ENCODE measurements at places on chromosomes 5 and 9. TPM values are rescaled to one million over a fixed set of nuclear protein-coding genes. Genes with fewer than 3 reads are reported as not detected.

UAP1L1 gene
- total RNA-seq = 2.6 TPM

PCDHB9 gene
- not detected for total RNA-seq

DNA sequence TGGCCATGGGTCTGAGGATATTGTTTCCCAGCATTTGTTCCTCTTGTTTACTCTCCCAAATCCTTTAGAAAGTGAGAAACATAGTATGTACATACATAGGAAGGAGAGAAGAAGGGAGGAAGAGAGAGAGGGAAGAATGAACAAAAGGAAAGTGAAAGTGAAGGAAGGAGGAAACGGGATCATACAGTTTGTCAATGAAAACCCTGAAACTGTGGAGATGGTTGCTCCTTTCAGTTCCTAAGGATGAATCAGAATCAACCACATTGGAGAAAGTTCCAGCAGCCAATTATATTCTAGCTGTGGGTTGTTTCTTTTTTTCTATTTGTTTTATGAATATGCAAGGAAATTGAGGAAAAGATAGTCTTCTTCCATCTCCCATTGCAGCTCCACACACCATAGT, 396.5 kb downstream of the MLLT3 start:
- DNase-seq = no peak

DNA sequence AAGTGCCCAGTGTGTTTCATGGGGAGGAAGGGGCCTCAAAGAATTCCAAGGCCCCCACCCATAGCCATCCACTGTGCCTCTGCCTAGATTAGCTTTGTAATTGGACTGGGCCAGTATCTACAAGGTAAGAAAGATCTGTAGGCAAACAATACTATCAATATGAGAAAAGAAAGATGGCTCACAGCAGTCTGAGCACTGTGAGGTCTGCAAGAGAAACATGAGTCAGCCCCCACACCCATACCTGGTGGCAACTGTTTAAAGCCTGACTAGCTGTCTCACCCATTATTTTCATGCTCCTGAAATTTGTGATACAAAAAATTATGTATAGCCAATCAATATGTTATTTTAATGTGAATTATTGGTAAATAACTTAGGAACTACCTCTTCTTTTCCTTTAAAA, 10.0 kb upstream of the ZNF483 start:
- no peak for DNase-seq

DNA sequence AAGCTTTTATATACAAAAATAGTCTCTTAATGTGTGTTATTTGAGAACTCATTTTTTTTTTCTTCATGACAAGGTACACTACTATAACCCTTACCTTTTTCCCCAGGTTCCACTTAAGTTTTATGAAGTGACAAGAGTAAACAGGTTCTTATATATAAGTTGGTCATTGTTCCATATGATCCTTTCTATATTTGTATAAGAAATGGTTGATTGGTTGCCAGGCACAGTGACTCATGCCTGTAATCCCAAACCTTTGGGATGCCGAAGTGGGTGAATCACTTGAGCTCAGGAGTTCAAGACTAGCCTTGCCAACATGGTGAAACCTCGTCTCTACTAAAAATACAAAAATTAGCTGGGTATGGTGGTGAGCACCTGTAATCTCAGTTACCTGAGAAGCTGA, 108.3 kb downstream of the PCSK1 start:
- no peak for DNase-seq

DNA sequence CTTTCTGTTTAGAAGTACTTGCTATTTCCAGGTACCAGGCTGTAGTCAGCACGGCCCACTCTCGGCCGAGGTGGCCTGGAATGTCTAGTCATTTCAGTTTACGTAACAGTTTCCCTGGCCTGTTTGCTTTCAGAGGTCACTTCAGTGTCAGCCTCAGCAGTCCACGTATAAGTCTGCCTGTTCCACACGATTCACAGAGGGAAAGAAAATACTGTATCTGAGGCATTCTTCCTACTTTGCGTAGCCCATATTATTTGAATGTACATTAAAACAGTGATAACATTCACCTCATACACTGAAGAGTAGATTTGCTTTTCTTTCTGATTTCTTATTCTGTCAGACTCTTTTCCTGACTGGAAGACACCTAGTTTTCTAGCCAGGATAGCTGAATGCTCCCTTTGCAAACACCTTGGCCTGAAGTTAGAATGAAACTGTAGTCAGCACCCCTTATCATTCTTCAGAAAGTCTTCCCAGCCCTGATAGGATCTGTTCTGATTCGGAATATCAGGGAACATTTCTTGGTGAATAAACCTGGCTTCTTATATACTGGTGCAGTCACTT, 140.9 kb downstream of the AOPEP start:
- no peak for DNase-seq

GPR151 gene
- not detected for total RNA-seq

DNA sequence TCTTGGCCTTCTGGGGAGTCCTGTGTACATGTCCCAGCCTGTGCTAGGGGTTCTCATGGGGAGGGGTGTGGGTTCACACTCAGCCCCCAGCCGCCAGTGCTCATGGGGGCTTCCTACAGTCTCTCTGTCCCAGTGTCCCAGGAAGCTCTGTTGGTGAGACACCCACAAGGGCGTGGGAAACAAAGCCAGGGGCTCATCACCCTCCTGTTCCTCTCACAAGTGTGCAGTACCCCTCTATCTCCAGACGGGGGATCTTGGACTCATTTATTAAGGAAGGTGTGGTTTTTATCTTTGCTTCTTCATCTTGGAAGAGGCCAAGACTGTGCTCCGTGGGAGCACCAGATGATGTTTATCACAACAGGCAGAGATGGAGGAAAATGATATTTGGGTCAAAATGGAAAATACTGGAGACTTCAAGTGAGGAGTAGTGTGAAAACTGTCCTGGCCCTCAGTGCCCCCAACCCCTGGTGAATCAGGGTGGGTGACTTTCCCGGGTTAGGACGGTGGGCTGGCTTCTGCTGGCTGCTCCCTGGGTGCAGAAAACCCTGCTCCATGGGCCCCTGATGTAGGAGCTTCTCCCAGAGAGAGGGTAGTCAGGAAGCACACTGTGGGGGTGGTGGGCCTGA, 15.2 kb downstream of the TMEM171 start:
- peak; percentile 18 for DNase-seq

DNA sequence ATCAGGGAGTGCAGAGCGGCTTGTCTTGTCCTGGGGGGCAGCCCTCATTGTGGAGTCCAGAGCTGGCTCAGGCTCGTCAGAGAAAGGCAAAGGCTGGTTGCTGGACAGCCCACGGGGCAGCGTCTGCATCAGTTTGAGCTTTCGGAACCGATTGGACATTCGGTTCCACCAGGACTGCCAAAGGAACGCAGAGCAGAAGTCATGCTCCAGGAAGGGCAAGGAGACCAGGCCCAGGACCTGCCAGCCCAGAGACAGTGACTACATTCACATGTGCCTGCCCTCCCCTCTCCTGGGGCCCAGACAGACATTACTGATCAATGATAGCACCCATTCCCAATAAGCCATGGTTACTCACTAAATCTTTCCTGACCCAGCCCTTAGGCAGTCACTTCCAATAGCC, 18.1 kb downstream of the ANKS6 start:
- DNase-seq = no peak

SHISAL2B gene
- not detected for total RNA-seq

- DNase-seq = no peak
Measured at GRCh38 chr9:124520206-124520596, 13.0 kb upstream of the NR5A1 start.

GRCh38 chr9:76528056-76528455, 69.1 kb downstream of the GCNT1 start:
- no peak for DNase-seq

COL15A1 gene
- total RNA-seq = 0.02 TPM

DNA sequence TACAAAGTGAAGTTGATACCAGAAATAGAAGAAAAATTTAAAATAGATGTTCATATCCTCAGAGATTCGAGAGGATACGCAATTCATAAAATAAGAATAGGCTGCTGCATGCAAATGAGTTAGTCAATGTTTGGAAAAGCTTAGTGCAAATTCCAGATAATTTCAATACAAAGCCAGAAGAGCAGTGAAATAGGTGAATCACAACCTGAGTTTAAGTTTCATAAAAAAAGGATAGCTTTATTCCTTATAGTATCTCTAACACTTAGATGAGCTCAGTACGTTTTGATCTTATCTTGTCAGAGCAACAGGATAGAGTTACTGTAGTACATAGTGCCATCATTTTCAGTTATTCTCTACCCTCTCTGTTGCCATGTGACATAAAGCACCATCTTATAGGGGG, 653.4 kb upstream of the ZNF608 start:
- DNase-seq = no peak

PTGER4 gene
- total RNA-seq = 86.3 TPM

GRCh38 chr9:35272989-35273388, 111.2 kb downstream of the UNC13B start:
- DNase-seq = no peak

- no peak for DNase-seq
Measured at GRCh38 chr5:126348855-126349635, 74.2 kb upstream of the GRAMD2B start.

DNA sequence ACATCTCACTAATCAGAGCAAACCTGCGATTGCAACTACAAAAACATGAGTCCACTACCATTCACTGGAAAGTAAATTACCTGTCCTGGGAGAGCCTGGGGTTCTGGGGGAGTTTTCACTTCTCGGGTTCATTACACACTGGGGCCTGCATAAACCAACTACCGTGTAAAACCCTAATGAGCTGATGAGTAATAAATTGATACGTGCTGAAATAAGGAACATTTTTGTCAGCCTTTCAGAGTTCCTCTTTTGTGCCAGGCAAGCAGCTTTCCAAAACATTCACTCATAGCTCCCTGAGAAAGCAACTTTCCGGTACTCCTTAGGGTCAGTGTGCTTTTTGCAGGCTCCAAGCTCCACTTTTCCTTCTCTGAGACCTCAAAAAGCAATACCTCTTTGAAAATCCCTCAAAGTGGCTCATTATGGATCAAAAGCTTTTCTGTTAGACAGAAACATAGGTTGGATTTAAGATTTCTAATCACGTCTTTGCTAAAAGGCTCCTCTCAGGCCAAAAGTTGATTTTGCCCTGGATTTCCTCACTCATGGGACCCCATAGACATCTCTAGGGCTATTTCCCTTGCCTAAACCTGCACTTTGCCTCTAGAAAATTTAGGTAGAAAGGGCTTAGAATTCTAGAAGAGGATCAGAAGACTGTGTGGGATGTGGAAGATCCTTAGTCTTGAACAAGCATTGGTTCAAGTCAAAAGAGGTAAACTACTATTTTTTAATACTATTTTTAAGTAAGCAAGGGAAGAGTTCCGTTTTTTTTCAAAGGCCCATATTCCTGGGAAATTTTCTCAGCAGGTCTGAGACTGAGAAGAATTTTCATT, 74.8 kb downstream of the ST8SIA4 start:
- DNase-seq = peak; percentile 7

- DNase-seq = no peak
Measured at GRCh38 chr9:81969971-81970370, 18.6 kb upstream of the SPATA31D1 start.

- DNase-seq = no peak
Measured at GRCh38 chr9:72394066-72394465, 29.1 kb upstream of the ZFAND5 start.

GRCh38 chr5:90434116-90434714, 24.7 kb upstream of the CETN3 start:
- peak; percentile 65 for DNase-seq

TMEFF1 gene
- total RNA-seq = 0.26 TPM

GRCh38 chr9:110179734-110180133, 28.2 kb downstream of the C9orf152 start:
- DNase-seq = no peak

GRCh38 chr9:69697475-69697874, 25.3 kb upstream of the APBA1 start:
- DNase-seq = no peak

GRCh38 chr9:100639854-100640253, 62.0 kb downstream of the CAVIN4 start:
- DNase-seq = no peak

PALM2AKAP2 gene
- total RNA-seq = 2.4 TPM

DNA sequence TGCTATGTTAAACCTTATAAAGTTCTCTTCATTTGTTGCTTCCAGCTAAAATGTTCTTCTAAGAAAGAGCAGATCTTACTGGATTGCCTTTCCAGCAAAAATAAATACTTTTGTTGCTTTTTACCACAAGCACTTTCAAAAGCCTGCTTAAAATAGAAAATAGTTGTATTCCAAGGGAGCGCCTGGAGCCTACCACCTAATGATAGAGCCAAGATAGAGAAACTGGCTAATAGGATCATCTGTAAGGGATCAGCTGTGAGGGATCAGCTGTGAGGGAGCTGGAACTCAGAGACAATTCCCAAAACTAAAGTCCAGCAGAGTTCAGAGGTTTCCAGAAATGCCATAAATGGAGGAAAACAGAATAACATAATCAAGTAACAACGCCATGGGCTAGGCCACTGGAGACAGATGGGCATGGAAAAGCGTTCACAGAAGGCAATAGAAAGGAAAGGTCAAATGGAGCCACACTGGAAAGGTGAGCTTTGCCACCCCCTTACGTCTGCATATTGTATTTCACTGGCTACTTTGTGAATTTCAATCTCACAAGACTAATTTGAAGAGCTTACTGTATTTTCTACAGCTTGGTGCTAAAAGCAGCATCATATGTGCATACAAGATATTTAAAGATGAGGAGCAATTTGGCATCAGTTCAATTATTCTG, 140.6 kb upstream of the TLE4 start:
- DNase-seq = no peak

BAAT gene
- not detected for total RNA-seq

DNA sequence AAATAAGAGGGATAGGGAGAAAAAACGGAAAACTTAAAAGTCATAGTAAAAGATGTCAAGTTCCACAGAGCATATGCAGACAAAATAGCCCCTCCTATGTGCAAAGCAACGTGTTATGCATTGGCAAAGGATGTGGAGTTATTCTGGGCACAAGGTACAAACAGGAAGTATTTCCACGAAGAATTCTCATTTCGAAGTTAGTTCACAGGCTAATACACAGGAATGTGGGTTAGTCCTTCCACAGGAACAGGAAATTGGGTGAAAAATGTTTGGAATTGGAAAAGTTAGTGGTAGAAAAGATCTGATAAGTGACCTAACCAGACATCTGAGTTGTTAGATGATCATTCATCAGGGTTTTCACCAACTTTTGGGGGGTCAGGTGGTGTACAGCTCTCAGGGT, 326.6 kb downstream of the EBF1 start:
- DNase-seq = no peak

DNA sequence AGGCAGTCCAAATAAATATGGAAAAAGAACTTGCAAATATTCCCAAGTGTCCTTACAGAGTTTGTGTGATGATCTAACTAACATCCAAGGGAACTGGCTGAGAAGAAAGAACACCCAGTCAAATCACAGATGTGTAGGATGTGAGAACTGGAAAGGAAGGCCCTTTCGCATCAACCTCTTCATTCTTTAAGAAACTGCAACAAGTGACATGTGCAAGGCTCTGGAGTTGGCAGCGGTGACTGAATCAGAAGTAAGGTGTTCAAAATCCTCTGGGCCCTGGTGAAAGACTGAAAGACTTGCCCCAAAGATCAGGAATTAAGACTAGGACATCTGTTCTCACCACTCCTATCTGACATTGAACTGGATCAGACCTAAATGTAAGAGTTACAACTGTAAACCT, 88.7 kb downstream of the RAPGEF1 start:
- DNase-seq = peak; percentile 64

DNA sequence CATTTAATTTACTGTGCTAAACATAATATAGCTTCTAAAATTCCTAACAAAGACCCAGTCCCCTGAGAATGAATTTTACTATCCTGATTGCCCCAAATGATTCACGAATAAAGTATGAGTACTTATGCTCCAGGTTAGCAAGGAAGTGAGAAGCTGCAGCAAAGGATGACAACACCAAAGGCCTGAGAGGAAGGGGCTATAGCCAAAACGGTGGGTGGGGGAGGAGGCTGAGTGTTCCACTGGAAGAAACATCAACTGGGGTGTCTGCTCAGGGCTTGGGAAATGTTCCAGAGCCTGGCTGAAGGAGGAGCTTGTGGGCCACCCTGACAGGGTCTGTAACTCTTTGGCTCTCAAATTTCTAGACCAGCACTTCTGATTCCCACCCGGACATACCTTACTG, 157.3 kb downstream of the ADAMTS12 start:
- no peak for DNase-seq

NR4A3 gene
- total RNA-seq = 3.8 TPM
